AG04449 (cell line): ENCODE measurements at places on chromosomes 12 and 14.

DNA sequence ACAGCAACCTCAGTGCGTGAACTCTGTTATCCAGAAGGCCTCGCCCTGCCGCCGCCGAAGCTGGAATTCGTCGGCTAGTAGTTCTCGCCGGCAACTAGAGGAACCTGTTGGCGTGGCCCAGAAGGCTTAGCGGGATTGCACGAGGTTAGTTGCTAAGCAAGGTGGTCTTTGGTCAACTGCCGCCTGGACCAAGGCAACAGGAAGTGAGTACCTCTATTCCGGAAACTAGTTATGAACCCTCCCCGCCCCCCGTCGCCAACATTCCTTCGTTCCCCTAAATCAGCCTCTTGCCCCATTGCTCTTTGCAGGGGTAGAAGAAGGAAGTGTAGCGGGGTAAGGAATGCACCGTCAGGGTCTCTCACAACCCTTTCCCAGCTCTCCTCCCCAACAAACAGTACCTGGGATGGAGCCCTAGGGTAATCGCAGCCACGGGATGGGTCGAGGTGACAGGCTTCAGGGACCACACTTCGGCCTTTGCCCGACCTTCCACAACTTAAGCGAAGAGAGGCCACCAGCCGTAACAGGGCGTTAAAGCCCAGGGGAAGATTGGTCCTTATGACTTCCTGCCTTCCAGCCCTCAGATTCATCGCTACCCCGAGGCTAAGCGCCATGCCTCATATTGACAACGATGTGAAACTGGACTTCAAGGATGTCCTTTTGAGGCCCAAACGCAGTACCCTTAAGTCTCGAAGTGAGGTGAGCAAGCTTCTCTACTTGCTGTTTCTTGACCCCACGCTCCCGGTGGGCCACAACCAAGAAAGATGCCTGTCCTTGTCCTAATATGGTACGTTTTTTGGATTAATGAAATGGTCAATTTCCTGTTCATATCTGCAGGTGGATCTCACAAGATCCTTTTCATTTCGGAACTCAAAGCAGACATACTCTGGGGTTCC is at the start of gene GMPR2:
GMPR2 (plus strand) TSS at position 285 of the 893 bp plus-strand sequence; CDS start at position 610, 325 bp downstream.
- no peak for DNase-seq

DNA sequence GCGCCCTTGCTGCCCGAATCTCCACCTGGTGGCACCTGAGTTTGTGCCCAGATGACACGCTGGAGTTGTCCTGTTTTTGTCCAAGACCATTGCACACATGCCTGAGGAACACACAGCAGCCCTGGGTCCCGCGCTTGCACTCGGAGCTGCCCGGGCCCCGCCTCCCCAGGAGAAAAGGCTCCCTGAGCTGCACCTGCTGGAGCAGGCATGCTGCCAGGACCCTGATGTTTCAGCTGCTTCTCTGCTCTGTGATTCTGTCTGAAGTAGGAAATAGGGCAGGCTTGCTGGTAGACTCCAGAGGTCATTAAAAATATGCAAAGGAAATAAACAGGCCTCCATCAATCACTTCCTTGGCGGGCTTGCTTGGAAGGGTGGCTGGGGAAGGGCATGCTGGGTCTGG is 271.6 kb downstream of the CACNA1C start:
- DNase-seq: no peak

- no peak for DNase-seq
These were observed 119.2 kb downstream of the TBC1D30 start for GRCh38 chr12:64943686-64944085.

- DNase-seq: no peak
These were observed 116.8 kb downstream of the WIF1 start for GRCh38 chr12:65004270-65004669.

DNA sequence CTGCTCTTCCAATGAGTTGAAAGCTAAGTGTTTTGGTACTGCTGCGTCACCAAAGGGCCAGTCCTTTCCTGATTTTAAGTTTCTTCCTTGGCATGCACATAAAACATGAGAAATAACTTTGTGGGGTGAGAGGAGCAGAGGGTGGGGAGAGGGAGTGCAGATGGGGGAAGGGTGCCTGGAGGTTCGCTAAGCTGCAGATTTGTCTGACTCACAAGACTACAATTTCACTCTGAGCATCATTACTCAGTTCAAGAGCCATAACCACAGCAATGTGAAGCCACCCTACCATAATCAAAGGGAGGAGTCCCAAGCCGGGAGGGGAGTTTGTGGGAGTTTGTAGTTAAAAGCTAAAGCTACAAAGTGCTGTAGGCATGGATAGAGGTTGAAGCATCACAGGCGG is 136.1 kb downstream of the ANO2 start:
- DNase-seq: peak; percentile 85

- DNase-seq: no peak
These were observed 1.6 kb downstream of the SUDS3 start for GRCh38 chr12:118377884-118378470.

- no peak for DNase-seq
These were observed 220.2 kb upstream of the BTG1 start for GRCh38 chr12:92365836-92366235.

- DNase-seq: no peak
These were observed 402.4 kb upstream of the RGS6 start for GRCh38 chr14:71529848-71530247.

- DNase-seq: no peak
These were observed 156.4 kb upstream of the PLXNC1 start for GRCh38 chr12:93991829-93992461.

GRCh38 chr14:54555651-54556050 is 11.3 kb upstream of the SAMD4A start:
- no peak for DNase-seq
